ENCODE measurements at places on chromosomes 11 and 22.

GRCh38 chr11:34084637-34085036, 20.8 kb upstream of the NAT10 start:
- no peak for DNase-seq

DNA sequence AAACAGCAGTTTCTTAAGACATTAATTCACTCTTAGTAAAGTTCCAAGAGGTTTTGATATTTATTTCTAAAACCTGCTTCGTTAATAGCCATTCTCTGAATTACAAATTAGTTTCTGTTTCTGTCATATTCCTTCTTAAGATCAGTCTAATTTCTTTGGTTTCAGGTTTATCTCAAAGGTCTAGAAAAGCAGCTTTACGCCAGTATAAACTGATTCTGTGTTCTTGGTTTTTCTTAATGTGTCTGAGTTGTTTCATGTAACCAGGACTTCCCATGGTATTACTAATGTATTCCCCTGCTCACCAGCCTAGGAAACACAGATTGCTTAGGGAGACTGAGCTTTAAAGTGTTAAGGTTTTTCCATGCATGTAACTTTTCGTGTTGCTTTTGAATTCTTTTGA, 6.8 kb upstream of the ACY3 start:
- no peak for DNase-seq

DNA sequence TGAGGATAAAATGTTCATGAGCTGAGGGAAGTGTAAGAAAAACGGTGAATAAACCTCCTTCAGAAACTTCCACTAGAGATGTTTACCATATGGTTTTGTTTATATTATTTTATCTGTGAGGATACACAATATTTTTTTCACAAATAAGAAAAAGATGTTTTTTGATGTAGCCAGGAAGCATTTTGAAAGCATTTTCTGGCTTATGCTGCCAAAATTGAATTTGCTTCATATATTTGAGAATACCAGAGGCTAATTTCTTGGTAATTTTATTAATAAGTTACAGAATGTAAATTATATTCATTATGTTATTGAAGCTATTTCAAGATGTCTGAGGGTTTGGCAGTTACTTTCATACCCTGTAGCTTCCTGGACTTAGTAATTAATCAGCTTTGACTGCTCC, 686.6 kb downstream of the LUZP2 start:
- DNase-seq = no peak

DNA sequence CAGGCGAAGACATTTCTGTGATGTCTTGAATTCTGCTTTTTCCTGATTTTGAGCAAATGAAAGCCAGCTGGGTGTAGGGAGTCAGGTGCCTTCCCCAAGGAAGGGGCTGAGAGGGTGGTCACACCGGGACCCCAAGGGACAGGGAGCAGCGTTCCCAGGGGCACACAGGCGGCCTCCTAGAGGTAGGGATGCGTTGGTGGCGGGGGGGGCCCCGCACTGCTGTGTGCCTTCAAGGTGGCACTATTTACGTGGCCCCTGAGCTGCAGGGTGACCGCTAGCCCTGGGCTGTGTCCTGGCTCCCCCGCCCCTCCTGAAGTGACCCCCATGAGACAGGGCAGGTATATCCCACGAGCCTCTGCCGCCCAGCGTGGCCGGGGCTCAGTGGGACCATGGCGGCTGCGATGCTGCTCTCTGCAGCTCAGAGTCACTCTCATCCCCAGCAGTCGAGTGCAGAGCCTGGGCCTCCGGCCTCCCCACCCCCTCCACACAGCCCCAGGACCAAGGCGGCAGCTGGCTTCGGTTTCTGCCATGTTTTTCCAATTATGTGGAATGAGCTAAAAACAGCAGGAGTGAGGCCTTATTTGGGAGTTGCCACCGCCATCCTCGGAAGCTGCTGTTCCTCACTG, 60.9 kb downstream of the LRP5 start:
- DNase-seq = no peak

- DNase-seq = no peak
Observed at GRCh38 chr11:84056653-84057376, 770.6 kb upstream of the CCDC90B start.

- DNase-seq = no peak
Observed at GRCh38 chr11:133072378-133072777, 459.9 kb downstream of the OPCML start.

- no peak for DNase-seq
Observed at GRCh38 chr22:44580176-44581095, 82.4 kb upstream of the RTL6 start.

DNA sequence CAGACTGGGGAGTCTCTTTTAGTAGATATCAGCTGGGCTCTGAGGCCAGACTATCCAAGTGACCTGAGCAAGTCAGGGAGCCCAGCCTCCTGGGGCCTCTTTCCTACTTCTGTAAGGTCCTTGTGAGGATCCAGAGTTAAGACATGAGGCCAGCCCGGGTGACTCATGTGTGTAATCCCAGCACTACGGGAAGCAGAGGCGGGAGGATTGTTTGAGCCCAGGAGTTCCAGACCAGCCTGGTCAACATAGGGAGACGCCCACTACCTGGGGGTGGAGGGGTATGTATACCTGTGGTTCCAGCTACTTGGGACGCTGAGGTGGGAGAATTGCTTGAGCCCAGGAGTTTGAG, 36.9 kb upstream of the POLA2 start:
- no peak for DNase-seq

DNA sequence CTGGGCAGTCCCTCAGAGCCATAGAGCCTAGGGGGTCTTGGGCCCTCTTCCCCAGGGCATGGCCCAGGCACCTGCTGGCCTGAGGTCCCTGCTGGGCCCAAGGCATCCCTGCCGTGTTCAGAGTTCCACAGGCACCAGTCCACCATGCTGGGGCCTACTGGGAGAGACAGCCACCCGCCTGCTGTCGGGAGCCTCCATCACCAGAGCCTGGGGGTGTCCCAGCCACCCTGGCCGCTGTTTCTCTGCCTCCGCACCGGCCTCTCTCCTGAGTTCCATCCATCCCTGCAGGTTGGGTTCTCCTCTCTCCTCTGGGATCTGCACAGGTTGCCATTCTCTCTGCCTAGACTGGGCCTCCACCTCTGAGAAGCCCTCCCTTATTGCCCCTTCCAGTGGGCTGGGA, 68.6 kb downstream of the KCNQ1 start:
- no peak for DNase-seq

DNA sequence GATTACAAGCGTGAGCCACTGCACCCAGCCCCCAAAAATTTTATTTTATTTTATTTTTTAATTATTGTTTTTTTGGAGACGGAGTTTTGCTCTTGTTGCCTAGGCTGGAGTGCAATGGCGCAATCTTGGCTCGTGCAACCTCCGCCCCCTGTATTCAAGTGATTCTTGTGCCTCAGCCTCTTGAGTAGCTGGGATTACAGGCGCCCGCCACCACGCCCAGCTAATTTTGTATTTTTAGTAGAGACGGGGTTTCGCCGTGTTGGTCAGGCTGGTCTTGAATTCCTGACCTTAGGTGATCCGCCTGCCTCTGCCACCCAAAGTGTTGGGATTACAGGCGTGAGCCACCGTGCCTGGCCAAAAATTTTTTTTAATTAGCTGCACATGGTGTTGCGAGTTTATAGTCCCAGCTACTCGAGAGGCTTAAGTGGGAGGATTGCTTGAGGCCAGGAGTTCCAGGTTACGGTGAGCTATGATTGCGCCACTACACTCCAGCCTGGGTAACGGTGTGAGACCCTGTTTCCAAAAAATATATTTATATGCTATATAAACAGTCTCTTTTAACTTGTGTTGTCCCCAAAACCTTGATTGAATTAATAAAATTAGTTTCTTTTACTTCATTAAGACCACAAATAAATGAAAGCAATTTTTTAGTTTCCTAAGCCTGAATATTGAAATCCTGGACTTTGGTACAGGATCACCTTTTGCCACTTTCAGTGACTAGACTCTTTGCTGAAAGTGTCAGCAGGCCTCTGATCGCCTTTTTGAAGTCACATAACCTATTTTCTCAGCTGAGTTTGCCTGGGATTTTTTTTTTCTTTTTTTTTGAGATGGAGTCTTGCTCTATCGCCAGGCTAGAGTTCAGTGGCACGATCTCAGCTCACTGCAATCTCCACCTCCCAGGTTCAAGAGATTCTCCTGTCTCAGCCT, 16.2 kb downstream of the ATG13 start:
- no peak for DNase-seq

- DNase-seq = no peak
Observed at GRCh38 chr11:69030301-69030700, 17.3 kb upstream of the MRGPRF start.

DNA sequence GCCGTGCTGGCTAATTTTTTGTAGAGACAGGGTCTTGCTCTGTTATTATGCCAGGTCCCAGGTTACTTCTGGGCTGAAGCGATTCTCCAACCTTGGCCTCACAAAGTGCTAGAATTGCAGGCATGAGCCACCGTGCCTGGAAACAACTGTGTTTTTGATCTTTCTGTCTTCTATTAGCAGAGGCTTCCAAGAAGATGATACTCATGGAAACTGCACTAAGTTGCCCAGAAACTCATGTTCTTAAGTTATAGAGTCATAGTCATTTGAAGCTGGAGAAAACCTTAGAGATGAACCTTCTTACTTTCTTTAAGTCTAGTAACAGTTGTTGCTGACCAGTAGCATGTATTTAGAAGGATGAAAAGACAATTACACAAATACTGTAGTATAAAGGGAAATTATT, 37.1 kb upstream of the HSPA8 start:
- DNase-seq = no peak

GRCh38 chr11:30435488-30435887, 112.6 kb downstream of the ARL14EP start:
- DNase-seq = no peak

DNA sequence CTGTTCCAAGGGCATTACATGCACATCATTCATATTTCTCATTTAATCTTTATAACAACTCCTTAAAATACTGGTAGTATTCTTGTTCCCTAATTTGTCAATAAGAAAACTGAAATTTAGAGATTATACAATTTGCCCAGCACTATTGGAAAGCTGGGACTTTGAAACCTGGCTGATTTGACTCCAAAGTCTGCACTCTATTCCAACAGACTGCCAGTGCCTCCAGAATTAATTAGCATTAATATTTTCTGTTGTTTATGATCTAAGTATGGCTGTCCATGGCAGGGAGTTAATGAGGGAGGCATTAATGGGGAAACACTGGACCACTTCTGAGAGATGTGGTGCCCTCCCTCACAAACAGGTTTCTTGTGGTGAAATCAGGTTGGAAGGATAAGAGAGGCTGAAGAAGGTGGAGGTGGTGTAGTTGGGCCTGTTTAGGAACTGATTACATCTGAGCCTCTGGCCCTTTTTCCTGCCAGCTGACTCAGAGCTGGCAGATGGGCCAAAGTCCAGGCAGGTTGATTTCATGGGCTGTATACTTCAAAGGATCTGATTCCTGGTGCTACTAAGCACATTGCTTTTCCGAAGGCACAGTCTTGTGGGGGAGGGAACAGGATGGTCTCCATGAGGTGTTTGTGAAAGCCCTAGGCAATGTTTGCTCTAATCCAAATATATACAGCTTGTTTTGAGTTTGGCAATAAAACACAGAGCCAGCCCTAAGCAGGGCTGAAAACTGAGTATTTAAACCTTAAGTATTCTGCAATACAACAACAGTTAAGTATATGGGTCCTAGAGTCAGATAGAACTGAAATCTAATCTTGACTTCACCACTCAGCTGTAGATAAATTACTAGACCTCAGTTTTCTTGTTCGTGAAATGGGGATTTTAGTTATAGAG, 21.0 kb upstream of the RAB30 start:
- DNase-seq = no peak

- no peak for DNase-seq
Observed at GRCh38 chr22:20807315-20807752, 33.4 kb downstream of the SERPIND1 start.

- no peak for DNase-seq
Observed at GRCh38 chr22:45434981-45435380, 21.5 kb downstream of the RIBC2 start.

DNA sequence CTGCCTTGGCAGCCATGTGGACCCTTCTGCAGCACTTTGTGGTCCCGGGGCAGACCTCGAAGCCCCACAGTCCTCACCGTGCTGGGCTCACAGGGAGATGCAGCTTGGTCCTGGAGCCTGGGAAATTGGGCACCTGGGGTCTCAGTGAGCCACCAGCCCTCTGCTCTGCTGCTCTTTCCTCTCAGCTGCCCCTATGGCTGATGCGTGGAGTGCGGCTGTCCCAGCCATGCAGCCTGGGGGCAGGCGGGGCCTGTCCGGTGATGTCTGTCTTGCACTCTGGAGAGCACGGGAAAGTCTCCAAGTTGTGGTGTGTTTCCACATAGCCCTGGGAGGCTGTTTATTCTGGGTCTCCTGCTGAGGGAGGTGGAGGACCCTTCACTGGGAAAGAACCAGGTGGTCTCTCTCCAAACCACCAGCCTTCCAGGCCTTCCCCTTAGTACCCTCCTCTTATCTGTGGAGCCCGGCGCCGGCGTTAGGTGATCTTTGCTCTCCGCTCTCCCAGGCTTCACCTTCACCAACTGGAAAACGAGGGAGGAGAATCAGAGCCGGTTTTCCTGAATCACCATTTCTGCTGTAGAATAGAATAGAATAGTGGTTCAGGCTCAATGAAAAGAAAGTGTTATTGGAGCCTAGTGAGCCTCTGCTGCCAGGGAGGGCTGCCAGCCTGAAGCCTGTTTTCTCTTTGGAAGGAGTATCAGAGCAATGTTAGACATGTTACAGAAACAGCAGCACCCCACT, 41.2 kb upstream of the GRAMD4 start:
- DNase-seq = no peak

GRCh38 chr11:10696468-10697322, 3.1 kb upstream of the IRAG1 start:
- no peak for DNase-seq

DNA sequence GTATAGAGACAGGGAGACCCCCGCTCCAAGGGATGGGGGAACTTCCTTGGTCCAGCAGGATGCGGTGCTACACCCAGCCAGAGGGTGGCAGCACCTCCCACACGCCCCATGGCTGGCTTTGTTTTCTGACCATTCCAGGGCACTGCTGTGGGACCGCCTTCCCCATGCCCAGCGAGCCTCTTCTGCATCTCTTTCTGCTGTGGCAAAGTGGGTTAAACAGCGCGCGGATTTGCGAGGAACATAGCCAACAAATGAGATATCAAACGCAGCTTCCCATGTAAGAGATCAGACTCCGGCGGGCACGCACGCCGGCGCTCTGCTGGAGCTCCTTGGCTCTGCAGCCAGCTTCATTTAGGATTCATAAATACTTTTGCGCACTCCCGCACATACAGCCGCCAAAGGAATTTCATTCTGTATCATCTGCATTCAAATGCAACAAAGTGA, 485.8 kb upstream of the CADM1 start:
- DNase-seq = no peak

DNA sequence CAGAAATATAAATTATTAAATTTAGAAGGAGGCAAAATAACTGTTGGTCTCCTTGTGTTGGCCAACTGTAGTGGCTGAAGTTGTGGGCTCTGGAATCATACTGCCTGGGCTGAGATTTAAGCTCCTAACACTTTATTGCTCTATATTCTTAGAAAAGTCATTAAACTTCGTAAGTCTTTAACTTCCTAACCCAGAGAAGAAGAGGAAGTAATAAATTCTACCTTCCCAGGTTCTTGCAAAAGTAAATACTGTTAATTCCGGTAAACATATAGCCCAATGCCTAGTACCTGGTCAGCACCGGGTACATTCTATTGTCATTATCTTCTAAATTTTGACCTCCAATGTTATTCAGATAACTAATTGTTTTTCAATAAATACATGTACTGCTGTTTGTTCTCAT, 4.5 kb downstream of the OR51T1 start:
- DNase-seq = no peak

Measured in stimulated activated CD8-positive, alpha-beta memory T cell treated with anti-CD3 and anti-CD28 coated beads, Interleukin-4, amount 100 ng/mL, for 1 hour (primary cell).